Muscle of leg (tissue), 16 donors: ENCODE measurements at places on chromosomes 4 and X. TPM values are rescaled to one million over a fixed set of nuclear protein-coding genes. Genes with fewer than 3 reads are reported as not detected.

DNA sequence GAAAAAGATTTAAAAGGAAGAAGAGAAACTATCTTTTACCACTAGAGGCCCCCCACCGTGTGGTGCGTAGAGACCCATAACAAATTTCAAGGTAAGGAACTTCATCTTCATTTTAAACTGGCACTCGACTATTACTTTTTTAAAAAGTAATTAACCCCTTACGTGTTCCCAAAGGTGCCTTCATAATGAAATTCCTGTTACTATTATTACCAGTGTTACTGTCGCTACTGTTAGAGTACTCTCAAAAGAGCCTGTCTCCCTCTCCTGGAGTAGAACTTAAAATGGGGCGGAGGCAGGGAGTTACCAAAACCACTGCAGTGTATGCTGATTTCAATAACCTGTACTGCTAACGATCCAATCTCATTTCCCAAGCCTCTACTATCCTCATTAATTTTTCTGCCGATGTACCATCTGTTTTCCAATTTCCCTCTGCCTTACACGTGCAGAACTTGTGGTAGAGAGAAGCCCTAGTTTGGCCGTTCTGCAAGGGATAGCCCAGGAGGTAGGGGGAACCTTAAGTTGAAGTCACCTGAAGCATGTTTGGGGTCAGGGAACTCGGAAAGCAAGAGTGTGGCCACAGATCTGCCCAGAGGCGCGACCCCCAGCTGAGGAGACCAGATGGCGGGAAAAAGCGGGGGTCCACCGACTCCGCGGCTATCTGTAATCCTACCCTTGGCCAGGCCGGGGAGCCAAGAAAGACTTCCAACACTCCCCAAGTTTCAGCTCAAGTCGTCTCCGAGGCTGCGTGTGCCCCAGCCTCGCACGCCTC is 720 bp upstream of the STK26 start:
- H3K4me1 ChIP-seq, result peaks cover 7% of the 10 kb centered on the region
- peak overlapping the region; percentile 69 for H3K27ac ChIP-seq
- H3K36me3 ChIP-seq, result no peaks in the 10 kb centered on the region
- H3K4me3 ChIP-seq, result peak overlapping the region; percentile 77
- peak; percentile 20 for DNase-seq
- peaks cover 34% of the 10 kb centered on the region for H3K27me3 ChIP-seq

DNA sequence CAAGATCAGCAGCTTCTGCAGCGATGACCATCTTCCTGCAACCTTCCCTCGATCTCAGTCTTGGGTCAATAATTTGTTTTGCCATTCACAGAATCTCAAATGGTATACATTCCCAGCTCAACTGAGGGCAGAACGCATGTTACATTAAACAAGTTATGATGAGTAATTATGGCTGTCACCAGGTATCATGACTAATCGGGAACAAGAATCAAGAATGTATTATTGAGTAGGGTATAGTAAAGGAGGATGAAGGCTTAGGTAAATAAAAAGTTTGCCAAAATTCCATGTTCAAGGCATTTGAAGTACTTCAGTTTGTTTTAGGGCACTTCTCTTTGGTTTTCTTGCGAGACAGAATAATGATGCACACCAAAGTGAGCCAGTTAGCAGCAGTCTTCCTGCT is 194.1 kb downstream of the SH2D1A start:
- H3K36me3 ChIP-seq, result no peaks in the 10 kb centered on the region
- no peak overlapping the region for H3K27ac ChIP-seq
- H3K4me1 ChIP-seq, result no peaks in the 10 kb centered on the region
- DNase-seq, result no peak
- no peak overlapping the region for H3K4me3 ChIP-seq

The PCSK1N gene
- total RNA-seq, result not detected

GRCh38 chrX:10172877-10173276 is 16.1 kb downstream of the CLCN4 start:
- DNase-seq, result peak; percentile 57
- peaks cover 25% of the 10 kb centered on the region for H3K4me1 ChIP-seq
- H3K36me3 ChIP-seq, result no peaks in the 10 kb centered on the region

- DNase-seq, result no peak
- H3K36me3 ChIP-seq, result no peaks in the 10 kb centered on the region
- H3K4me1 ChIP-seq, result no peaks in the 10 kb centered on the region
- no peak overlapping the region for H3K27ac ChIP-seq
These were observed 24.3 kb upstream of the TET2 start for GRCh38 chr4:105122350-105122749.

The ATP8A1 gene
- total RNA-seq, result 8.6 TPM

DNA sequence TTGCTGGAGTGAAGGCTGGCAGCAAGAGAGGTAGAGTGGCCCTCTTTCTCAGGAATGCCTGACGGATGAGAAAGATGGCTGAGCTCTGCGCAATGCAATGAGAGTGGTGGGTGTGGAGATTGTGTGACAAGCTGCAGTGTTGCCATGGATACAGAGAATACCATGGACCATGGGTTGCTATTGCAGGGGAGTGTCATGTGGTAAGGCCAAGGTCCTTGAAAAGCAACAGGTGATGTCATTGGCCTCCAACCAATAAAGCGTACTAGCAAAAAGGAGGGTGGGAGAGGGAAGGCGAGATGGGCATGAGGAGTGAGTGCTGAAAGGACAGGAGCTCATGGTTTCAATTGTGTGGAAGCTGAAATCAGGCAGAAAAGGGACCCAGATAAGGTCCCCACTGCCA is 1.8 kb downstream of the PNMA5 start:
- no peak for DNase-seq
- no peaks in the 10 kb centered on the region for H3K36me3 ChIP-seq
- H3K27me3 ChIP-seq, result peaks cover 9% of the 10 kb centered on the region
- no peak overlapping the region for H3K4me3 ChIP-seq

- H3K36me3 ChIP-seq, result no peaks in the 10 kb centered on the region
- peaks cover 6% of the 10 kb centered on the region for H3K4me1 ChIP-seq
- no peak overlapping the region for H3K4me3 ChIP-seq
- peaks cover 15% of the 10 kb centered on the region for H3K27me3 ChIP-seq
- DNase-seq, result peak; percentile 90
These were observed 167.5 kb upstream of the MAP3K15 start for GRCh38 chrX:19682712-19683331.

The ERCC6L gene
- total RNA-seq, result 1.5 TPM

The NDUFB11 gene
- total RNA-seq, result 107 TPM

DNA sequence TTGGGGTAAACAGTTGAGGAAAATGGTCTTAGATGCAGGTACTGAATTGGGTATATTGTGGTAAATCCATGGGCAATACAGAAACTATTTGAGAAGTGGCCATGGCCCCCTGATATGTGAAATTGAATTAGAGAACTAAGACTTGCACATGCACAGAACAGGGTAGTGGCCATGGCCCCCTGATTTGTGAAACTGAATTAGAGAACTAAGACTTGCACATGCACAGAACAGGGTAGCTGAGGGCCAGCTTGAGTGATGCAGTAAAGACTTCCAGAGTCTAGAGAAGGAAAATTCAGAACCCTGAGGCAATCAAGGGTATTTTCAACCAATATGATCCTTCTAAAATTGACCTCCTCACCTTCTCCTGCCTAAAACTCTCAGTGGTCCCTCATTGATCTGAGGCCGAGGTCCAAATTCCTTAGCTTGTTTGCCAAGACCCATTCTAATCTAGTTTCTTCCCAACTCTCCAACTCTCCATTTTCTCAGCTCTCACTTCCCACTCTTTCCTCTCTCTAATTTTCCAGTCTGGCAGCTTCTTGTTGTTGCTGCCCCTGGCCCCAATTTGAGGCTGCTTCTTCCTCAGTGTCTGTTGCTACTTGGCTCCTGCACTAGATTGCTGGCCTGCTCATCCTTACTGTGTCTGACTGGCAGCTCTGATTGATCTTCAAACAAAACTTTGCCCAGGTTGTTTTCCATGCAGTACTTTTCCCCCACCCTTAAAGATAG is 72.4 kb downstream of the FRAS1 start:
- H3K4me1 ChIP-seq, result no peaks in the 10 kb centered on the region
- no peaks in the 10 kb centered on the region for H3K27me3 ChIP-seq
- no peak overlapping the region for H3K4me3 ChIP-seq
- no peak for DNase-seq
- H3K36me3 ChIP-seq, result no peaks in the 10 kb centered on the region

GRCh38 chrX:39324233-39324930 is 523.1 kb downstream of the MID1IP1 start:
- peaks cover 21% of the 10 kb centered on the region for H3K27me3 ChIP-seq
- DNase-seq, result no peak
- no peak overlapping the region for H3K27ac ChIP-seq
- peaks cover 12% of the 10 kb centered on the region for H3K4me1 ChIP-seq
- H3K4me3 ChIP-seq, result no peak overlapping the region
- no peaks in the 10 kb centered on the region for H3K36me3 ChIP-seq
